ENCODE measurements at places on chromosomes 6 and 20.

DNA sequence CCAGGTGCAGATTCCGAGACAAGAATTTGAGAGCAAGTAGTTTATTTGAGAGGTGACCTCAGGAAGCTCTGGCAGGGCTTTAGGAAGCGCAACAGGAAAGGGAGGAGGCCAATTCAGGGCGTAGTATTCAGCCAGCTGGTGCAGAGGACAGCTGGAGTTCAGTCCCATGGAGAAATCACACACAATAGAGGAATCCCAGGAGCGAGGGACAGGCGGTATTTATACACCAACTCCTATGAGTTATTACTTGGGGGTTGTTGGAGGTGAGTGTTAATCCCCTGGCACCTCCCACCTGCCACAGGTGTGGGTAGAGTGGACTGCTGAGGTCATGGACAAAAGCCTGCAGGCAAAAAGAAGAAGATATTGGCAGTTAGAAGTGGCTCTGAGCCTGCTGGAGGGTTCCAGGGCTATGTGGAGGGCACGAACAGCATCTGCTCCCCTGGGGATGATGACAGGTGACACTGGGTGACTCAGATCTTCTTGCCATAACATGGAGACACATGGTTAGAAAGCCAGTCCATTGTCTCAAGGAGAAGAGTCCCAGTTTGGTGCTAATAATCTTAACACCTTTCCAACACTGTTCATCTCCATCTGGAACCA, 13.9 kb upstream of the SULF2 start:
- DNase-seq: no peak

- no peak for DNase-seq
These were observed 61.9 kb downstream of the GJA10 start for GRCh38 chr6:89956182-89956581.

- no peak for DNase-seq
These were observed 10.3 kb upstream of the DST start for GRCh38 chr6:56652994-56653393.

GRCh38 chr6:13065581-13065980, 262.8 kb downstream of the TBC1D7 start:
- DNase-seq: no peak

GRCh38 chr20:41989935-41990635, 371.9 kb upstream of the CHD6 start:
- DNase-seq: no peak

All from stimulated activated CD4-positive, alpha-beta T cell treated with anti-CD3 and anti-CD28 coated beads, Interleukin-2, amount 100 ng/mL, for 4 hours (primary cell).